Stimulated activated CD4-positive, alpha-beta T cell treated with anti-CD3 and anti-CD28 coated beads, Interleukin-1b, Interleukin-23, amount 100 ng/mL, for 24 hours (primary cell): ENCODE measurements at places on chromosomes 12 and 14.

DNA sequence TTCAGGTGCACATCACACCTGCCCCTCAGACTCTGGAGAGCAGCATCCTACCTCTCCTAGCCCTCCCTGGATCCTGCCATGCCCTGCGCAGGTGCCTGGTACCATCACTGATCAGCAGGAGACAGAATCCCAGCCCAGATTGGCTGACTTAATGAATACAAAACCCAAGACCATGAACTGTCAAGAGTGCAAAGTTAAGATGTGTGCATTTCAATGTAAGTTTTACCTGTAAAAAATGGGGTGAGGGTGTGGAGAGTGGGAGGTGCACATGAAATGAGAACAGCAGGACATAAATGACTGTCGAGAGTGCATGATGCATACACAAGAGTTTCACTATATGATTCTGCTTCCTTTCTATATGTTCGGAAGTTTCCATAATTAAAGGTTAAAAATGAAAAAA lies 57.9 kb upstream of the GPR68 start:
- DNase-seq = no peak

- no peak for DNase-seq
Measured at GRCh38 chr14:97379091-97379531, 581.9 kb downstream of the VRK1 start.

DNA sequence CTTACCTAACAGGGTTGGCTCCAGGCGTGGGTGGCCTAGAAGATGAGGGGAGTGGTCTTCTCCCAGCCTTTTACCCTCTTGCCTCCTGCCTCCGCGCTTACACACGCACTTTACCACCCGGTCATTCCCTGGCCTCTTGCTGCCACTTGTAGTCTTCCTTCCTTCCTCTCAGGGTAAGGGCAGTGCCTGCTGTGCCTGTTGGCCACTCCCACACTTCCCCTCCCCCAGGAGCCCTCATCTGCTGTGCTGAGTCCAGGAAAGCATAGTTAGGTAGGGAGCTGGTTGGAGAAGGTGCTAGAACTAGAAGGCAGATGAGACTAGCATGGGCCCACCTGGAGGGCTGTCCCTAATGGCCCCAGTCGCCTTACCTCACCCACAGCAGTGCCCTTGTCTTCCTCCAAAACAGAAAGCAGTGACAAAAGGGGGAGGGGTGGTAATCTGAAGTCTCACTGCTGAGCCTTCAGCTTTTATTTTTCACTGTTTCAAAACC lies 54.3 kb upstream of the SRSF5 start:
- no peak for DNase-seq

DNA sequence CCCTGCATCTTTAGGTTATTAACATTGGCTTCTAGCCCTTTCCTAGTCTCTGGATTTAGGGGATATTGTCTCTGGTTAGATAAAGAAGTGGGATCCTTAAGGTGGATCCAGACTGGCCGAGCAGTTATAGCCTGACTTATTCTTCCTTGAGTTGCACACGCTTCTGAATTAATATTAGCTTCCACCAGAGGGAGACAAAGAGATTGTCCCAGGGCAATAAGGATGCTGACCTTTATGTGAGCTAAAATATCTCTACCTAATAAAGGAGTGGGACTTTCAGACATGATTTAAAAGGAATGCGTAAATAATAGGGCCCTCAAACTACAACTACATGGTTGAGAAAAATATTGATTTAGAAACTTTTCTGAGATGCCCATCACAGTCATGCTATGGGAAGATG lies 139.7 kb downstream of the SLCO1B3 start:
- DNase-seq = no peak

DNA sequence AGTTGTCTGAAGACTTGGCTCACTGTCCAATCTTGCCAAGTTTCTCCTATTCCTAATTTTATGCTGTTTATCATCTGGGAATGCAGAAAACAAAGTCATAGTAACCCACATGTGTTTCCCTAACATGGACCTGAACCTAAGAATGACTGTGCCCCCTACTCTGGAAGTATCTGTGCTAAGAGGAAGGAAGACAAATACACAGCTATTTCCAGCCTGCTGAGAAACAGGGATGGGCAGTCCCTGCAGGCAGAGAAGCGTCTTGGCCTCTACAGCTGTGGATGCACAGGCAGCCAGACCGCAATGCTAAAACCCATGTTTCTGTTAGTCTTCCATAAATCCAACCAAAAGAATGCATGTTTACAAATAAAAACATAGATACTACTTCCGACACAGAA lies 56.2 kb downstream of the DUSP16 start:
- DNase-seq = no peak

GRCh38 chr12:86659985-86660384 lies 403.8 kb upstream of the MGAT4C start:
- no peak for DNase-seq
